ENCODE measurements at places on chromosomes 1 and 21.

GRCh38 chr1:12142141-12142823, 24.5 kb upstream of the TNFRSF1B start:
- no peak for DNase-seq

DNA sequence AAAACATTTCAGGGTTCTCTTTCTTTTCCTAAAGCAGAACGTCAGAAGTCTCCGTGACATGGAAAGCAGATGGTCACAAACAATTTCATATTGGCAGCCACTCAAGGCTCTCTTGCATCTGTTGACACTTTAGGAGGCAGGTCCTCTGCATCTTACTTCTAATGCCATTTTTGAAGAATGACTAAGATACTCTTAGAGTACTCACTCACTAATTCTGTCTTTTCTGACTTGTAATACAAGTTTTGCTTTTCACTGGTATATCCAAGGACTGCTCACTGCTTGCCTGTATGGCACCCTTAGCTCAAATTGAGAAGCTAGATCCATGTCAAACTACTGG, 68.3 kb downstream of the PRRX1 start:
- DNase-seq: no peak

- DNase-seq: no peak
Measured at GRCh38 chr1:226335661-226336060, 26.7 kb upstream of the LIN9 start.

DNA sequence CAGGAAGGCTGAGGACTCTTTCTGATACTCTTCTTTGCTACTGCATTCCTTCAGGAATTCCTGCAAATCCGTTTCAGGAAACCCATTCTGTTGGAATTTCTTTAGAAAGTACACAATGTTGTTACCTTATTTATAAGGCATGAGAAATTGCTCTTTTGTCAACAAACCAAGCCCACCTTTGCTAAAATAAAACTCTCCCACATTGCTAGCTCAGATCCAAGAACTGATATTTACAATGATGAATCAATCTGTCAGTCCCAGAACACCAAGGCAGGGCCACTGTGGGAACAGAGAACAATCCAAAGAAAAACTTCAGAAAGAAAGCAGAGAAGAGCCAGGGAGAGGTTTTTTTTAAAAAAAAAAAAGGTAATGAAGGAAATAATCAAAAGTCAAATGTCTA, 36.6 kb upstream of the LPAR3 start:
- DNase-seq: no peak

Data from activated CD4-positive, CD25-positive, alpha-beta regulatory T cell (primary cell).